AG08395 (cell line): ENCODE measurements at places on chromosomes 3 and 15.

GRCh38 chr15:83289160-83289559, 4.7 kb upstream of the BNC1 start:
- peak; percentile 55 for DNase-seq

- no peak for DNase-seq
Measured at GRCh38 chr3:32410367-32411246, 19.0 kb downstream of the CMTM7 start.

DNA sequence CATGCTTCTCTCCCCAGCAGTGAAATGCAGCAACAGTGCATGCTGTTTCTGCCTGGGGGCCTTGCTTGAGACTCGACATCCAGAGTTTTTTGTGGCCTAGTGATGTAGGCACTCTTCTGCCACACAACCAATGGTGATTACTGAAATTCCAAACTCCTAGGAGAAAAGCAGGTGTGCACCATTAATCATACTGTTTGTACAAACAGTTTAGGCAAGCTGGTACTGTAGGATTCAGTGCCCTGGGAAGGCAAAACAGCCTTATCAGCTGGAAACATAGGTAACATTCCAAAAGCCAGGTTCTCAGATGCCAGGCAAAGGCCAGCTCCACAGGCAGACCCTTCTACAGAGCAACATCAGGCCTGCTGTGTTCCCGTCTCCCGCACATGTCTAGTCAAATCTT, 17.5 kb upstream of the RBP1 start:
- no peak for DNase-seq

GRCh38 chr3:124121379-124122312, 129.7 kb upstream of the ROPN1 start:
- no peak for DNase-seq

- DNase-seq = no peak
Measured at GRCh38 chr3:27657871-27658270, 64.3 kb downstream of the EOMES start.

DNA sequence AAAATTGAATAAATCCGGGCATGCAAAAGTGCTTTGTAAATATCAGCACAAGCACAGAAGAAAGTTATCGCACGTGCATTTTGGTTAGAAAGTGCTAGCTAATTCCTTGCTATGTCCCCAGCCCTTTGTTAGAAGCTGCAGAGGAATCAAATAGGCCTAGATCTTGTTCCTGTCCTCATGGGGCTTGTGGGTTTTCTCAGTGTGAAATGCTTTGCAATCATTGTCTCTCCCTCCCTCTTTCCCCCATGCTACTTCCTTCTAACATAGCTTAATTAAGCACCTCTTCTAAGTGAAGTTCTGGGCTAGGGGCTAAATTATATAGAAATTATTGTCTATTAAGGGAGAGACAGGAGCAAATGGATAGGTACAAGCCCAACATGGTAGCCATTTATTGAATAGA, 271.7 kb downstream of the RPLP1 start:
- DNase-seq = no peak

DNA sequence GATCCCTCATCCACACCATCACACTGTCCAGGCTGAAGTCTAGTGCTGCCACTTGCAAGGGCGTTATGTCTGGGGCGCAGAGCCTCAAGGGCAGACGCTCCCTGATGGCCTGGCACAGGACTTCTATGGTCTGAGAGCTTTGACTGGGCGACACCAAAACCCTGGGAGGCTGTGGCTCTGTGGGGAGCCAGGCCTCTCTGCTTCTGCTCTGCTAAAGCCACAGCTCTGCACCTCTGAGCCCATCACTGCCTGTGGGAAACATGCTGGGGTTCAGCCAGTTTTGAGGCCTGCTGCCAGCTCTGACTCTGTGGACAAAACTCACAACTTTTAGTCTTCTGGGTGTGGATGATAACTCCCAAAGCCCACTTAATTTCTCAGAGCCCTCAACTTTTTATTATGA, 6.3 kb upstream of the LCTL start:
- no peak for DNase-seq

GRCh38 chr3:133827136-133827535, 21.5 kb downstream of the SRPRB start:
- no peak for DNase-seq

GRCh38 chr15:101316529-101316928, 21.5 kb upstream of the SNRPA1 start:
- no peak for DNase-seq

DNA sequence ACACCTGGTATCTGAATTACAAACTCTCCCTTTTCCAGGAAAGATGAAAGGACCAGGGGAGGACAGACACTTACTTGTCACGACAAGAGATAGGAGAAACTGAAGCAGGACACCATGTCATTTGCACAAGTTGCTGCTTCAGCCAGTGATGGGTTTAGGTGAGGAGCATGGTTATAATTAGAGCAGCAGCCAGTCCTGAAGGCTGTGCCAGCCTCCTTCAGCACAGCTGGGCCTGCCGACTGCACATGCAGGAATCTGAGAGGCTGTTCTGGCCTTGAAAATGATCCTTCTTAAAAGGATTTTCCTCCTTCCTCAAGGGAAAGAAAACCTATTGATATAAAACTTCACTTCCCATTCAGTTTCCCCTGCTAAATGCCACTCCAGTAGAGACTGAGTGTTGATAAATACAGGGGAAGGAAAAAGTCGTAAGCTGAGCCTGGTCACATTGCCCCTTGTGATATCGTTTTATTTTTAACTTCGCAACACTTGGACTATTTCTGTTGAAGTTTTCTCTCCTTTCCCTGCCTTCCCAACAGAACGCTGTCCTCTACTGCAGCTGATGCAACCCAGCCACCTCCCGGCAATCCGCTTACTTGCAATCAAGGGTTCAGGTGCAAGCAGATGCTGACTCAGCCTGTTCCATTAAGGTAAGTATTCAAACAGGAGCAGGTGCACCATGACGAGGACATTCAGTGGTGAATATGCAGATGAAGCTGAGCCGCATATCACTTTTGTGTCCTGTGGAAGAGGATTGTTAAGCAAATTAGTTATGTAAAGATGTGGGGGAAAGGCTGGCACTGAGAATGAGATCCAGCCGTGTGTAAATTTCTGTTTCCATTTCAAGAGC, at the start of gene FBXO40:
Gene FBXO40, plus strand, starts transcription at position 524 of the 847 bp plus-strand sequence. CDS start 27,197 bp downstream, outside the sequence.
- no peak for DNase-seq

GRCh38 chr3:62103531-62103930, 269.8 kb downstream of the FEZF2 start:
- no peak for DNase-seq

- DNase-seq = no peak
Measured at GRCh38 chr3:44090036-44090435, 151.7 kb upstream of the TOPAZ1 start.
